Stimulated activated CD4-positive, alpha-beta T cell treated with anti-CD3 and anti-CD28 coated beads, Interleukin-15, amount 100 ng/mL, for 1 hour (primary cell): ENCODE measurements at places on chromosomes 16 and 17.
A peak's percentile ranks its signal among the peaks of the same experiment; 100 is the strongest.

DNA sequence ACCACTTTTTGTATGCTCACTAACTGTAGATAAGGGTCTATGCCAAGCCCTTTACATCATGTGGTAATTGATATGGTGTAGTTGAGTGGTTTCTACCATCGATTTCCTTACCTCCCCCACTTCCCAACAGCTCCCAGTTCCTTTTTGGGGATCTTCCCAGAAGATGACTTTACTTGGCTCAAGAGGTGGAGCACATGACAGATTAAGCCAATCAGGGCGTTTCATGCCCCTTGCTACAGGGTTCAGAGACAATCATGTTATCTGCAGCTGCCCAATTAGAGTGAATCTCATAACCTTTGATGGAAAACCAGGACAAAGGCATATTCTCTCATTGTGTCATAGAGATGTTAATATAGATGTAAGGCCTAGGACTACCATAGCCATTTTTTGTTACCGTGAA, 16.2 kb upstream of the BMERB1 start:
- no peak for DNase-seq

DNA sequence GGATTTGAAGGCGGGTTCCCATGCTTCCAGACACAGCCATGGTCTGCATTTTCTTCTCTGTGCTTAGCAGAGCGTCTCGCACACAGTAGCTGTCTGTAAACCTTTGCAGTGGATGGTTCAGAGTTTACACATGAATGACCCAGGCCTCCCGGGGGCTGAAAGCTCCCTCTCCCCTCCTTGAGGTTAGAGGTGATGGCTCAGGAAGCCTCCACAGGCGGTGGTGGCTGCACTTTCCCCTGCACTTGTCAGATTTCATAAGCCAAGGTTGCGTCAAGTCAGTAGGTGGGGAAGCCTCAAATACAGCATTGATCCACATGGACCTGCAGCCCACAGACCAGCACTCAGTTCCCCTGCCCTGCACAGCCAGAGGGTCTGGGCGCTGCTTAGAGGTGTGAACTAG, 211.9 kb downstream of the KATNIP start:
- no peak for DNase-seq

DNA sequence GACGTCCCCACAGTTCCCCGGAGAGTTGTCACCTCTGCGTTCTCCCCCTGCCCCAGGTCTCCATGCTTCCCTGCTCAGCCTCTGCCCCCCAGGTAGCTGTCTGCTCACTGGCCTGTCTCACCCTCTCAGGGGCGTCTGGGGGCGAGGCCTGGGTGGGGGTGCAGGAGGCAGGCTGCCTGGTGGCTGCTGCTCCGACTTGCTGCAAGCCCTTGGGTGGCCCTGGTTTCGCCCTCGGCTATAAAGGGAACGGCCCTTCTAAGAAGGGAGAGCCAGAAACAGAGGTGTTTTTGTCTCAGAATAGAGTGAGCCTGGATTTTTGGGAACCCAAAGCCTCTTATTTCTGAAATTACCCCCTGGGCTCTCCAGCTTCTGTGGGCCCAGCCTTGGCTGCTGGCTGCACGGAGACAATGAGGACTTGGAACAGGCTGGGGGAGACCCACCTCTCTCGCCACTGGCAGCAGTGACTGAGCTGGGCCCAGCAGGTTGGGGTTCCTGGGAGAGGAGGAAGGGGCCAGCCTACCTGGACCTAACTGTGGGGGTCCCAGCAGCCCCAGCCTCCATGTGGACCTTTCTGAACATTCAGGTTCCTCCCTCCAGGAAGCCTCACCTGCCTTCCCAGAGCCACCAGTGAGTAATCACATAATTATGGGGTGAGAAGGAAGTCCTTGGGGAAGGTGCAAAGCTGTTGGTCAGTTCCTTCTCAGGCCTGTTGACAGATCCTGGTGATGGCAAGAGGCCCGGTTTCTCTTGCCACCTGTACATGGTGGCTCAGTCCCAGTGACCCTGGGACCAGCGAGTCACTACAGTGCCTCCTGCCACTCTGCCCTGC, 15.5 kb upstream of the SPNS2 start:
- no peak for DNase-seq

- DNase-seq = no peak
Measured at GRCh38 chr16:35664091-35664693, 2204.8 kb downstream of the TP53TG3F start.

DNA sequence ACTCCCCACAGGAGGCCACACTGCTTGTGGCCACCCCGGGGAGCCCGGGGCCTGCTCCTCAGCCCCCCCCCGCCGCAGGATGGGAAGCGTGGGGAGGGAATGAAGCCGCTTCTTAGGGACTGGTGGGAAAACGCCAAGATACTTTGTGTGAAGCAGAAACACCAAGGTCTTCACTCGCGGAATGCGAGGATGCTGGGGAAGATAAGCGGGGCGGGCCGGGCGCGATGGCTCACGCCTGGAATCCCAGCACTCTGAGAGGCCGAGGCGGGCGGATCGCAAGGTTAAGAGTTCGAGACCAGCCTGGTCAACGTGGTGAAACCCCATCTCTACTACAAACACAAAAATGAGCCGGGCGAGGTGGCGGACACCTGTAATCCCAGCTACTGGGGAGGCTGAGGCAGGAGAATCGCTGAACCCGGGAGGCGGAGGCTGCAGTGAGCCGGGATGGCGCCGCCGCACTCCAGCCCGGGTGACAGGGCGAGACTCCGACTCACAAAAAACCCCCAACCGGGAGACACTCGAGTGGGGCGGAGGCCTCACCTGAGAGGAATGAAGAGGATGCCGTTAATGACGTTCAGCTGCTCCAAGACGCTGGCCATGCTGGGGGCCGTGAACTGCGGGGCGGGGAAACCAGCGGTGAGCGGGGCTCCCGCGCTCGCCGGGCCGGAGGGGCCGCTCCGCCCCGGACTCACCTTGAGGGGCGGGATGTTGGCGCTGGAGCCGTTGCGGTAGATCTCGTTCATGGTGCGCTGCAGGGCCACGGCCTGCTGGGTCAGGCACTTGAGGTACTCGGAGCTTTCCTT, 20.3 kb downstream of the CLUH start:
- no peak for DNase-seq

- no peak for DNase-seq
Measured at GRCh38 chr16:74257061-74257460, 39.6 kb upstream of the PSMD7 start.

DNA sequence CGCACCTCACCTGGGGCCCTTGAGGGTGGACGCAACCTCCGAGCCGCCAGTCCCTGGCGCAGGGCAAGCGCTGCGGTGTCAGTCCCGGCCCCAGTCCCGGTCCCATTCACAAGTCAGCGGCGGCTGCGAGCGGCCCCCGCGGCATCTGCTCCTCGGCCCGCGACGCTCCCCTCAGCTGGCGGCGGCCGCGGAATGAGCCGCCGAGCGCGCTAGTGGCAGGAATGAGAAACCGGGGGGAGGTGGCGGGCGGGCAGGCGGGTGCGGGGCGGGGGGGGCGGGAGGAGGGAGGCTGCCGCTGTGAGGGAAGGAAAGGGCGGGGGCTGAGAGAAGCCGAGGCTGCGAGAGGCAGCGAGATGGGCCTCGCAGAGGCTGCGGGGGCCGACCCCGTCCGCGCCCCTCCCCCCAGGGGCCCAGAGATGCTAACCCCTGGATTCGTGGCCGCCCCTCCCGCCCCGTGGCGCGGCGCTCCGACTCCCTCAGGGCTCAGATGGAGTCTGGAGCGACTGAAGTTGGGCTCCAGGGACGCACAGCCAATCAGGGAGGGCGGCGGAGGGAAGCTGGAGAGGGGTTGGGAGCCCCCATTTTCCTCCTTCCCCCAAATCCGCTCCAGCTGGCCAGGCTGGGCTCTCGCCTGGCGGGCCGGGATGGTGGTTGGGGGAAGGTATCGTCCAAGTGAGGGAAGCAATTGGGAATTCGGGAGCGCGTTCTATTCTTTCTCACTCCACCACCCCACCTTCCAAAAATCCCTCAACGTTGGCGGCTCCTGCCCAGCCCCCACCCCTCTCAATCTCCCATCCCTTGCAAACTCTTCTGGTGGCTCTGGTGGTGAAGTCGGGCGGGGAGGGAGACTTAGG, at the start of gene CDH11:
Gene CDH11 (minus strand): TSS at position 194 of the 854 bp plus-strand sequence. CDS start 117,194 bp downstream, outside the sequence.
- DNase-seq = no peak

DNA sequence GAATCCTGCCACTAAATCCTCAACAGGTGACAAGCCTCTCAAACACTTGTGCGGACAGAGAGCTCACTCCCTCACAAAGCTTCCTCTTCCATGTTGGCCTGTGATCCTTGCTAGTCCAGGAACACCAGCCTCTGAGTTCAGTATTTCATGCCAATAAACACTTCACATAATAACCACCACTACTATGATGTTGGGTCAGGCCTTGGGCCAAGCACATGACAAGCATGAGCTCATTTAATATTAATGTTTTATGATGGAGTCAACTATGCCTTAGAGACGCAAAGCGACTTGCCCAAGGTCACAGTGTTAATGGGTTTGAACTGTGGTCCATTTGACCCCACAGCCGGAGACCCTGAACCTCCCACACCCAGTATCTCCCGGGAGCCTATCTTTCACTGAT, 129.1 kb downstream of the GAS7 start:
- no peak for DNase-seq

- DNase-seq = no peak
Measured at GRCh38 chr17:78345791-78346494, 13.9 kb downstream of the SOCS3 start.

GRCh38 chr16:84672276-84673202, 24.2 kb downstream of the KLHL36 start:
- peak; percentile 67 for DNase-seq
